AG10803 (cell line): ENCODE measurements at places on chromosomes 2 and 18.
A peak's percentile ranks its signal among the peaks of the same experiment; 100 is the strongest.

- no peak for DNase-seq
Measured at GRCh38 chr18:50706651-50707050, 113.2 kb downstream of the MRO start.

DNA sequence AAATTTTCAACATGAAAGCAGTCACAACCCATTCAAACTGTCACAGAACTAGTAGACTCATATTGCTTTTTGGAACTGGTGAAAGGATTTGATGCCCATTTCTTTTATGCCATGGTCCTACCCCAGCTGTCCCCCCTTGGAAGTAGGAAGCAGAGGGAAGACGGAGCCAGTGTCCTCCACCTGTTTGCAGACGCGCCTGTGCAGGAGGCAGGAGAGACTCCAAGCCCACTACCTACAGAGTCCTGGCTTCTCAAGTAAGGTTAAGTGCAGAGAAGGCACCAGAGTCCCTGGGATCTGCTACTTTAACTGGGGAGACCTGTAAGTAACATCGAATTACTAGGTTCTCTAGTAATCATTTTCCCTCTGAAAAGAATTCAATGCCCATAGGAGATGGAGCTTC lies 32.7 kb upstream of the DNMT3A start:
- DNase-seq, result no peak

DNA sequence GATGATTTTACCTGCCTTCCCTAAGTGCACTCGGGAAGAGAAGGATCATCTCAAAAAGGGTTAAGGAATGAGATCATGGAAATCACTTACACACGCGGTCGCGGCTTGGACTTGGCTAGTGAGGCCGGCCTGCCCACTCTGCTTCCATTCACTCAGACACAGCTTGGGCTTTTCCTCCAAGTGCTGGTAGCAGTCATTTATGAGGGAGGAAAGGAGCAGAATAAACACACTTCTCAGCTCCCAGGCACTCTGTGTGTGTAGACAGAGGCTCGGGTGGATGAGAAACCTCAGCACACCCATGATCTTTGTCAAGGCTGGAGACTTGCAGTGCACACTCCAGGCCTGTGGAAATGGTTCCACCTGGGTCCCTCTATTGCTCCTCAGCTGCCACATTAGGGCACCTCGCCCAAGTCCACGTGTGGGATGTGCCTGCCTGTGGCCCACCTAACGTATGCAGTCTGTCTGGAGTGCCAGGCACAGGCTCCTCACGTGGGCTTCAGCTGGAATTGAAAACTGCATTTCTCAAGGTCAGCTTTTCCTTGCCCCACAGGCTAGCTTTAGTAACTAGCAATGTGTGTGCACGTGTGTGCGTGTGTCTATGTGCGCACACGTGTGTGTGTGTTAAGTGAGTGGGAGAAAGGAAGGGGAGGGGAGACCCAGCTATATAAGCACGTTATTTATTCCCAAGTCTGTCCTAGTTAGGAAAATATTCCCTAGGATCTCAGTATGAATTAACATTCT lies 288.4 kb downstream of the SOX11 start:
- no peak for DNase-seq

GRCh38 chr2:176160251-176160985 lies 3.3 kb downstream of the HOXD3 start:
- no peak for DNase-seq

DNA sequence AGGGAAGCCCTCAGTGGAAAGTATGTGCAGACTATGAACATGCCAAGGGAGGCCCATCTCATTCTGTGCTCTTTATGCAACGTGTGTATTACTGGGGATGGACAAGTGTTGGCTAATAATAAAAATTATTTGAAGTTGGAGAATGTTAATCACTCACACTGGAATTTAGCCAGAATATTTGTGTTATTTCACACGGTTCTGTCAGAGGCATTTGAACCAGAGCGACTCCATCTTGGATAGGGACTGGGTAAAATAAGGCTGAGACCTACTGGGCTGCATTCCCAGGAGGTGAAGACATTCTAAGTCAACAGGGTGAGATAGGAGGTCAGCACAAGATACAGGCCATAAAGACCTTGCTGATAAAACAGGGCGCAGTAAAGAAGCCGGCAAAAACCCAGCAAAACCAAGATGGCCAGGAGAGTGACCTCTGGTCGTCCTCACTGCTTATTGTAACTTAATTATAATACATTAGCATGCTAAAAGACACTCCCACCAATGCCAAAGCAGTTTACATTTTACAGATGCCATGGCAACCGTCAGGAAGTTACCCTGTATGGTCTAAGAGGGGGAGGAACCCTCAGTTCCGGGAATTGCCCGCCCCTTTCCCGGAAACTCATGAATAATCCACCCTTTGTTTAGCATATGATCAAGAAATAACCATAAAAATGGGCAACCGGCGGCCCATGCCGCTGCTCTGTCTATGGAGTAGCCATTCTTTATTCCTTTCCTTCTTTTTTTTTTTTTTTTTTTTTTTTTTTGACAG lies 2.6 kb upstream of the FZD5 start:
- peak; percentile 22 for DNase-seq

DNA sequence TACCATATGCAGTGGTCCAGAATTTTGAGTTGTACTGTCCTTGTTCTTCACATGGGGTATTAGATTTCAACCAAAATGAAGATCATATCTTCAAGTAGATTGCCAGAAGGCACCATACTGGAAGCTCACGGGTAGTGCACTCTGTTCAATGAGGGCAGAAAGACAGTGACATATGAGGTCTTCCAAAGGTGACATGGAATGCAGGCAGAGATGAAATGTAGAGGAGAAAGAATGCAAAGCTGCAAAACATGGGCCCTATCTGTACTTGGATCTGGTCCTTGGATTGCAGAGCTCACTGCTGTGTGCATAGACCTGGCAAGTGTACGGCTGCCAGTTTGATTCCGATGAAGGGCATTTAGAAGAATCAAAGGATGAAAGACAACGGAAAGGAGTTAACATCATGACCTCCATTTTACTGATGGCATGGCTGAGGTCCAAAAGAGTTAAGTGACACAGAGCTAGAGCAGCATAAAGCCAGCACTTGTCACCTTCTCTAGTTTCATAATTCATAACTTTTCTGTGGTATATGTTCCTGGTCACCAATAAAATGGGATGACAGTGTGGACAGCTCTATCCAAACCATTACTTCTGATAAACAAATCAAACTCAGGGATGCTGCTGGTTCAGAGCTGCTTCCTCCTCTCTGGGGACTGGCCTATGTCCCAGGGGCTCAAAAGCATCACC lies 64.7 kb downstream of the BCL2 start:
- DNase-seq, result no peak

DNA sequence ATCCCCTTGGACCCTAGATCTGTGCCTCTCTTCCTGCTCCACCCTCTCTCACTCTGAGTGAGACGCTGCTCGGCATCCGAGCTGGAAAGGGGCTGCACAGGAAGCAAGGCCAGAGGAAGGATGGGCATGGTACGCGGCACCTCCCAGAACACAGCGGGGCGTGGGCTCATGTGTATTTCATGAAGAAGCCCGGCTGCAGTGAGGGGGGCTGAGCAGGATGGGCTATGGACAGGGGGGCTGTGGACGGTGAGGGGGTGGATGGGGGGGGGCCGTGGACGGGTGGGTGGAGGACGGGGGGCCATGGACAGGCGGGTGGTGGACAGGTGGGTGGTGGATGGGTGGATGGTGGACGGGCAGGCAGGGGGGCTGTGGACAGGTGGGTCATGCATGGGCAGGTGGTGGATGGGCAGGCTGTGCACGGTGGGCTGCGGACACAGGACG lies 28.5 kb downstream of the SLC66A2 start:
- no peak for DNase-seq

DNA sequence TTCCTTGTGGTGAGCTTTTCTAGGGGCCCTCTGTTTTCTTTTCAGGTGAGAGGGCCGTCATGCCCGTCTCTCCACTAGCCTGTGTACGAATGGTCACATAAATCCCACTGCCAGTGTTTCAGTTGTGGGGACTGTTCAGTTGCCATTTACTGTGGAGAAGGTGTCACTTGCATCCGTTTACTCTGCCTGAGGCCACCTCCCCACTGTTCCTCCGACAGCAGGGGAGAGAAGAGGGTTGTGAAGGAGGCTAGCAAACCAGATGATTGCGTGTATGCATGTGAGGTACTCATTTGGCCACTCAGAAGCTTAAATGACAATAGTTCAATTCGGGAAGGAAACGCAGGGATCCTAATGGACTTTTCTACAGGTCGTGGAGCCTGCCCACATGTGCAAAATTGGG lies 3.3 kb downstream of the MTCL1 start:
- no peak for DNase-seq

DNA sequence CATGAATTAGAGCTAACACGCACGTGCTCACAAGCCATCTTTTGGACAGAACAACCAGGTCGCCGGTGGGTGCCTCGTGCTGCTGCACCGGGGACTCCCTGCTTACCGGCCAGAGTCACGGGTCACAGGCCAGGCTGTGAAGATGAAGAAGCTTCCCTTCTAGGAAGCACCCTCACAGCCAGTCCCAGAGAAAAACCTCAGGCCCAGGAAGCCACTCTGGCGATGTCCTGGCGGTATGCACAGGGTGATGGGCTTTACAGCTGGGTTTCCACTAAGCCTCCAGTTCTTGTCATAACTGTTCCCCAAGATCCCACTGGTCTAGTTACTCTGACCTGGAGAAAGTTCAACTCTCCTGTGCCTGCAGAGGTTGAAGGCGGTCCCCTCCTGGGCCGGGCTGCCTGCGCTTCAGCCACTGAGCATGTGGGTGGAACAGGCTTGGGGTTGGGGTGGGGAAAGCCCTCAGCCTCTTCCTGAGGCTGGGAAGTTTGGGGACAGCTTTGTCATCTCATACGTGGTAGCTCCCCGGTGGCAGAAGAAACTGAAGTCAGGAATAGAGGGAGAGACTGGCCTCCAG lies 15.2 kb upstream of the DIS3L2 start:
- DNase-seq, result no peak

- DNase-seq, result peak; percentile 20
Measured at GRCh38 chr18:51195451-51196117, 1.9 kb downstream of the MEX3C start.

DNA sequence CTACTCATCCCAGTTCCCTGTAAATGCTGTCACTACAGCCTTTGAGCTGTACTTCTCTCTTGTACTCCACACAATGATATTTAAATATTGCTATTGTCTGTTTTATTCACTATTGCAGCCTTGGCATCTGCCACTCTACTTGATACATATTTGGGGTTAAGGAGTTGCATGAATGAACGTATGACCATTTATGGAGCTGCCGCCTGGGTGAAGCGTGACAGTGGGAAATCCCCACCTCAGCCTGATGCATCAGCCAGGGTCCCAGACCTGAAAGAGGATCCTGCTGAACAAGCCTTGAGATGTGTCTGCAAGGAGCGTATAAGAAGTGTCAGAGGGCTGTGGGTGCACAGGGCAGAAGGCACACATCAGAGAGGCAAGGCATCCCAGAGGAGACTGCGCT lies 39.1 kb downstream of the MRPL35 start:
- no peak for DNase-seq

DNA sequence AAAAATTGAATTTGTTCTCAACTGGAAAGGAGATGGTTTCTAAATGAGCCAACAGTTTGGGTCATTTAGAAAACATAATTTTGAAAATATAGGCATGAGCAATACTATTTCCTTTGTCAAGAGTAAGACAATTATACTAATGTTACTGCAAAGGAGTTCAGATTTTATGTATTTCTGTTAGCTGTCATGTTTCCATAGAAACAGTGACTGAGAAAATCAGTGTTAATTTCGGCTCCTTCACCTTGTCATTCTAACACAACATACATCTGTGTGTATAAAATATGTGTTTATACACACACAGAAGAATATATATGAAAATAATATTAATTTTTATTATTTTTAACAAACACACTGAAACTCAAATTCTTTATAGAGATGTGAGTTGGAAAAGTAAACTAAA lies 178.0 kb upstream of the SPHKAP start:
- DNase-seq, result no peak

GRCh38 chr2:201357221-201357620 lies at the start of gene FLACC1:
Gene FLACC1 (minus strand): TSS chr2:201357345. CDS start chr2:201351404, 5,941 bp downstream.
- DNase-seq, result peak; percentile 71

DNA sequence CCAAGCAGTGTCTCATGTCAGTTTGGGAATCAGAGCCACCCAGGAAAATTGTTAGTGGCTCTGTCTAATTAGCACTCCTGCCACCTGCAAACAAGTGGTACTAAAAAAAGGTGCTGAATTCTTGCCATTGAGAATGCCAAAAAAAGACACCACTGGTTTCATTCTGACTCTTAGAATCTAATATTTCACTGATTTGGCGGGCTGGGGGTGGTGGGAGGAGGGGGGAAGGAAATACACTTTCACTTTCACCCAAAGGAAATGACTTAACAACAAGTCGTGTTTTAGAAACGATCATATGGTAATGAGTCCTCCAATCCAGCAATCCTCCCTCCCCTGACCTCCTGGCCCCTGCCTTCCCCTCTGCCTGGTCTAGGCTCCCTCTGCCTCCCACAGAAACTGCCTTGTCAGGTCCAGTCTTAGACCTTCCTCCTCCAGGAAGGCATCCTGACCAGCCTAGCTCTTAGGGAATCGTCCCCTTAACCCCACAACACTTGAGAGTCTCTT lies 4.4 kb upstream of the KLHL29 start:
- no peak for DNase-seq

DNA sequence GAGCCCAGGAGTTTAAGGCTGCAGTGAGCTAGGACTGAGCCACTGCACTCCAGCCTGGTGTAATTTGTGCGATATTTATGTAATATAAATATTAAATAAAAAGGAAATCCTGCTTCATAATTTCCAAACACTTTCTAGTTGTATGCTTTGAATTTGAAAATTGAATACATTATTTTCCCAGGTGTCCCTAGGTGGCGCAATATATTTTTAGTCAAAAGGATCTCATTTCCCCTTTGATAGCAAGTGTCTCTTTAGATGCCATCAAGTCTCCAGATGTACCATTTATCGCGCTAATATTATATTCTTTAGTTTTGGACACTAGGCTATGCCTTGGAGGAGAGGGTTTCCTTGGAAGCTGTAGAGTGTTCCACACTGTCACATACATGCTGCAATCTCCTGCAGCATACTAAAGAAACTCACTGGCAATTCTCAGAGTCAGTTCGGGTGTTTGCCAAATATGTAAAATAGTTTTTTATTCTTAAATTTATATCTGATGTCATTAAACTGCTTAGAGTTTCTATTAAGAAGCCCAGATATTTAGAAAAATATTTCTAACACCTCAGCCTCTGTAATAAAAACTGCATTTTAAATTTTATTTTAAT lies 5.6 kb upstream of the WDR7 start:
- DNase-seq, result no peak

DNA sequence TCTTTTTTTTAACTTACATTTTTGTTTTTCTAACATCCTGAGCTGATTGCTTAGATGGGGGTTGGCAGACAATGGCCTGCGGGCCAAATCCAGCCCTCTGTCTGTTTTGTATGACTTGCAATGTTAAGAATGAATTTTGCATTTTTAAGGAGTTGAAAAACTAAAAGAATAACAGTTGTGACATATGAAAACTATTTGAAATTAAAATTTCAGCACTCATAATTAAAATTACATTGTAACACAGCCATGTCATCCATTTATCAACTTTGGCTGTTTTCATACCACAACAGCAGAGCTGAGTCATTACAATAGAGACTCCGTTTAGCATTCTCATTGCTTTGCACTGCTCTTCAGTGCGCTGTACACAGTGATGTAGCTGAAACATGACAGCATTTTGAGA lies 94.1 kb upstream of the MC4R start:
- DNase-seq, result peak; percentile 91
